ENCODE measurements at places on chromosomes 3 and 15.

GRCh38 chr15:90035095-90035839, 34.1 kb downstream of the ZNF710 start:
- no peak for DNase-seq

GRCh38 chr3:177491296-177492032, 294.2 kb upstream of the TBL1XR1 start:
- DNase-seq, result no peak

DNA sequence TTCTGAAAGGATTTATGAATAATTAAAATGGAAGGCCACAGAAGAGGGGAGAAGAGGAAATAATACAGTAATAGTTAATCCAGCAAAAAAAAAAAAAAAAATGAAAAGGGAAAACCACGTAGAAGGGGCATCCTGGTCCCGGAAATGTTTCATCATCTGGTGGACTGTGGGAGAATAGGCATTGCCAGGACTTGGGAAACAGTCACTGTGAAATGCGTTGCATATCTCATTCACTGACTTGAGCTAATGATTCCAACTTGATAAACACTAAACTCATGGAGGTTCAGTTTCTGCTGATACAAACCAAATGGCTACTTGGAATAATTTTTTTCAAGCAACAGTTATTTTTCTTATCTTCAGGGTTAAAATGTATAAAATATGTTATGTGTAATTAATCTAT, 3.2 kb downstream of the XCR1 start:
- DNase-seq, result no peak

DNA sequence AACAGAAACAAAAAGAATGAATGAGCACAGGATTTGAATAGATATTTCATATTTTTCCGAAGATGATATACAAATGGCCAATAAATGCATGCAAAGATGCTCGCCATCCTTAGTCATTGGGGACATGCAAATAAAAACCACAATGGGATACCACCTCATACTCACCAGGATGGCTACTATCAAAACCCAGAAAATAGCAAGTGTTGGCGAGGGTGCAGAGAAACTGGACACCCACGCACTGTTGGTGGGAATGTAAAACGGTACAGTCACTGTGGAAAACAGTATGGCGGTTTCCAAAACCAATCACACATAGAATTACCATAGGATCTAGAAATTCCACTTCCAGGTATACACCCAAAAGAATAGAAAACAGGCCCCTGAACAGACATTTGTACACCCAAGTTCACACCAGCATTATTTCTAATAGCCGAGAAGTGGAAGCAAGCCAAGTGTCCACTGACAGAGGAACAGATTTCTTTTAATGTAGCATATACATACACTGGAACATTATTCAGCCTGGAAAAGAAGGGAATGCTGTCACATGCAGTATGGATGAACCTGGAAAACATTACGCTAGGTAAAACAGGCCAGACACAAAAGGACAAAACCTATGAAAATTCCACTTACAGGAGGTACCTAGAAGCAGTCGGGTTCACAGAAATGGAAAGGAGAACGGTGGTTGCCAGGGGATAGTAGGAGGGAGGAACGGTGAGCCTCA, 3.6 kb downstream of the RNF168 start:
- no peak for DNase-seq

- no peak for DNase-seq
Observed at GRCh38 chr15:65377976-65378366, at the start of gene IGDCC3. IGDCC3 (minus strand) TSS chr15:65378002; CDS start chr15:65377788, 214 bp downstream.

GRCh38 chr3:160919942-160920341, 163.9 kb downstream of the PPM1L start:
- no peak for DNase-seq

DNA sequence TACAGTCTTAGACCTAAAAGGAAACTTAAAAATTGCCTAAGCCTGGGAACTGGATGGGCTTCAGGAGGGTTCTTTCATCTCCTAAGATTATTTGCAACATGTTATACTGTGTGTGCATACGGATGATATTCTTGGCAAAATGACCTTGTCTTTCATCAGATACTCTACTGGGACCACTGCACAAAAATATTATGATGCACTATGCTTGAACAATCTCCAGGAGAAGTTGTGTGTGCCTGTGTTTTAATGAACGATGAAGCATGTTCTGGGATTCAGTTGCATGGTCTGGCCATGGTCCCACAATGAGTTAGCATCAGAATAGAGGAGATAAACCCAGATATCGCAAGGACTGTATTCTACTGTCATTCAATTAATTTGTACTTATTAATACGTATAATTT, 68.7 kb downstream of the GAP43 start:
- DNase-seq, result no peak

DNA sequence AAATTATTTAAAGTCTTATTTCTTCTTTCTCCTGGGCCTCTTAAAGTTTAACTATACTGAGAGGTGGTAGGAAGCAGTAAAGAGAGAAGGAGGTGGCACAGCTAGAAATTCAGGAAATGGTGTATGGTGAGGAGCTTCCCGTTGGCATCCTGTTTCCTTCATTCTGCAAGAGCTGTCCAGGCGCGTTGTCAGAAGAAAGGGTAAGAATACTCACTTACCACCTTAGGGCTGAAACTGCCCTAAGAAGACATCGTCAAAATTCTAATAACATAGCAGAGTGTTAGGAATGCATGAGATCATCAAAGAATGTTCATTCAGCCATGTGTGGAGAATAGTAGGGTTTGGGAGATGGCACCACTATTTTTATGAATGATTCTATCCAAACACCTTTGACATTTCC, 699.6 kb downstream of the MCTP2 start:
- DNase-seq, result no peak
